ENCODE measurements at places on chromosomes 2 and 18.

- no peak for DNase-seq
Observed at GRCh38 chr18:77762642-77763041, 513.0 kb downstream of the GALR1 start.

GRCh38 chr2:151241224-151241623 lies 20.4 kb downstream of the RBM43 start:
- DNase-seq, result no peak

DNA sequence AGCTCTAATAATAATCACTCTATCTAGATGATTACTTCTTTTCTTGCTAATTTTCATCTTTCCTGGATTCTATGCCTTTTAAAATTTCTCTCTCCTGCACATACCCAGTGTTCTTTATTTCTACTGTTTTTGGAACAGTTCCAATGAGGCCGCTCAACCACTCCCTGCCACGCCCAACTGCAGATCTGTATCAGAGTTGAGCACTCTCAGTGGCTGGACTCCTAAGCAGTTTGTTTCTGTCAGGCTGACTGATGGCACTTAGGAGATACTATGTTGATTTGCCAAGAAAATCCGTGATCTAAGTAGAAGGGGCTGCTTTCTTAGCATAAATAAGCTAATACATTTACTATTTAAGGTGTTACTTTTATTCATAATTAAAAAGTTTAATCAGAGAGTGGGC lies 192.8 kb downstream of the ARHGAP15 start:
- peak; percentile 18 for DNase-seq

GRCh38 chr2:223513771-223514455 lies 88.2 kb downstream of the SCG2 start:
- DNase-seq, result no peak

DNA sequence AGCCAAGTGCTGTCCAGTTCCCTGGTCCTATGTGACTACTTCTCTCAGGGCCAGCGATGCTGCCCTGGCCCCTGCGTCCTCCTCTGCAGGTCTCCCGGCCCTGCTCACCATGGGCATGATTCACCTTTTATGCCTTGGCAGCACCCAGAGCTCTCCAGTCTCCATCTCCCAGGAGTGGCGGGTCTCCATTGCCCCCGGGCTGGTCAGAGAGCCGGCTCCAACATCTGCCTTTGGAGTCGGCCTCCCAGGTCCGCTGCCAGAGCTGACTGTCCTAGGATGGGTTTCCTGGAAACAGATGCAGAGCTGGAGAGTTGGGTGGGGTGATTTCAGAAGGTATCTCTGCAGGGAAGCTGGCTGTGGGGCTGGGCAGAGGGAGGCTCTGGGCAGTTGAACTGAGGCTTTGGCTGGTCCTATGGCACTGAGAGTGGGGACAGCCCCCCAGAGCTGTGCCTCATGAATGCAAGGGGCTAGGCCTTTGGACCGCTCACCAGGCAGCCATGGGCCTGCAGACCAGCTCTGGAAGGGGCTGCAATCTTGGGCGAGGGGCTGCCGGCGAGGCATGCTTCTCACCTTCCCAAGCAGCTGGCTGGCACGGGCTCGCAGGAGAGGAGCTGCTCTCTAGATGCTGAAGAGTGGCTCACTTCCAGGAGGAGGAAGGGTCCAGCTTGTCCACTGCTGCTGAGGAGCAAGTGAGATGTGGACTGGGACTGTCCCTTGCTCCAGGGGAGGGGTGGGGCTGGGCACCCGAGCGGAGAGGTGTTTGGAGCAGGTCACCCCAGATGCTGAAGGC lies 59.8 kb upstream of the HS6ST1 start:
- DNase-seq, result no peak

- no peak for DNase-seq
Observed at GRCh38 chr2:223459328-223459939, 142.7 kb downstream of the SCG2 start.

DNA sequence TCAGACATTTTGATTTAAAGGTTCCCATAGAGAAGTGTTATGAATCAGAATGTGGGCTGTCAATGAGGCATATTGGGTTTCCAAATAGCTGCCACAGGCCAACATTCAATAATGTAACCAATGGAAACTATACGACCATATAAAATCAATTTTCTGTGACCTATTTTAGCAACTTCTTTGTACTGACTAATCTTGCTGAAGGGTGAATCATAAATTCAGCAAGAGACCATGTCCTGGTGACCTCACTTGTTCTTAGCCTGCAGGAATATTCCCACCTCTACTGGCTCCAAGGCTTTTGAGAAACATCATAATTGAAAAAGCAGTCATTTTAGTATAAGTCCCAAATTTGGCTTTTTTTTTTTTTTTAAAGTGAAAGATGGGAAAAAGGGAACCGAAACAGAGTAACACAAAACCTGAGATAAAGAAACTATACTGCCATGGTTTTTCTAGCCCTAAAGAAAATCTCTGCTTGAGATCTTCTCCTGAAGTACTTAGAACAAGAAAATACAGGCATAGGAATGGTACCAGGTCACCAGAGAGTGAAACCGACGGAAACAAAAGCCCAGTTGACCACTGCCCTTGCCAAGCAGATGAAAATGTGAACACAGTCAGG lies 32.1 kb downstream of the PLEKHM3 start:
- DNase-seq, result no peak

DNA sequence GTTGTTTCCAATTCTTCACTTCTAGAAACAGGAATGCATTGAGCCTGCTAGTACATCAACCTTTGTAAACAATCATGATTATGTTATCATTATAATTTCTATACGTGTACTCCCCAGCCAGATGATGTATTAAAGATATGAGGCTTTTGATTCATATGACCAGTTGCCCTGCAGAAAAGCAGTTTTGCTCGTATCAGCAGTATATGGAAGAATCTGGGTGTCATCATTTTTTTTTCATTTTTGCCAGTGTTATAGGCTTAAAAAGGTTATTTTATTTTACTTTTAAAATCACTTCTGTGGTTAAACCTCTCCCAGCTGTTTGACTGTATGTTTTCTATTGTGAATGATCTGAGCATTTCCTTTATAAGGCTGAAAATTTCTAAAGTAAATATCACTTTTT lies 471.8 kb upstream of the NRP2 start:
- DNase-seq, result no peak

Measured in CD4-positive, alpha-beta memory T cell (primary cell).